ENCODE measurements at places on chromosomes 3 and 15.

- no peak for DNase-seq
Observed at GRCh38 chr15:79213650-79214049, 68.9 kb upstream of the ANKRD34C start.

- DNase-seq = no peak
Observed at GRCh38 chr3:183192650-183193300, 30.2 kb upstream of the LAMP3 start.

GRCh38 chr3:52298149-52299098 lies 10.8 kb downstream of the GLYCTK start:
- no peak for DNase-seq

DNA sequence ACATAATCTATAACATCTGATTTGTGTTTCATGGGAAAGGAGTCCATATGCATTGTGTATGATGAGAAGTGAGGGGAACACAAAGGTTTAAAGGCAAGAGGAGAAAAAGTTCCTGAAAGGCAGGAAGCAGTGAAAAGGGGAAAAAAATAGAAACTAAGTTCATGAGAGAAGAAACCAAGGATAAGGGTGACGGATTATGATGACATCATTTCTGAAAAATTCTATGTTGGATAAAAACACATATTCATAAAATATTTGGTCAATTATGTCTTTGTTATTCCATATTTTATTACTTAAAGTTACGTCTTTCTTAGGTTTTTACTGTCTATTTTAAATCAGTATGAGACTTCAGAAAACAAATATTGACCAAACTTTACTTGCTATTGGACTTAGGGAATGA lies 48.6 kb upstream of the CP start:
- no peak for DNase-seq

DNA sequence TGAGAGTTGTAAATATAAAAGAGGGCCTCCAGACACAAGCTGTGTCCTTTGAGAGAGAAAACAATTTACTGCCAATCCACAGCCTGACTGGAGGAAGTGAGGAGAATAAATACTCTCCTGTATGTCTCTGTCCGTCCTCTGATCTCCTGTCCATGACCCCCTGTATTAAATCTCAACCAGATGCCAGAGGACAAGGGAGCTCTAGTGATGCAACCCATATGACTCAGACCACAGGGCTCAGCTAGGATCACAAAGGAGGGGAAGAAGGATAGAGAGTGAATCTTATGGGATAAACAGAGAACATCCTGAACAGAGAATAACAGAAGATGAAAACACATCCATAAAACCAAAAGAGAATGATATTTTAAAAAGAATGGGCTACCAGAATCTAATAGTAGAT lies 482.6 kb downstream of the PLOD2 start:
- DNase-seq = no peak
